ENCODE measurements at places on chromosomes 6 and 20. TPM values are rescaled to one million over a fixed set of nuclear protein-coding genes. Genes with fewer than 3 reads are reported as not detected.

The SNAP25 gene
- polyA plus RNA-seq, result not detected

The EPPIN gene
- polyA plus RNA-seq, result not detected

The MICAL1 gene
- 37.6 TPM for polyA plus RNA-seq

The TSBP1 gene
- polyA plus RNA-seq, result not detected

The OPRM1 gene
- polyA plus RNA-seq, result not detected

The RNF39 gene
- polyA plus RNA-seq, result 4.4 TPM

The TPX2 gene
- polyA plus RNA-seq, result 32.5 TPM

The ZC3H12D gene
- polyA plus RNA-seq, result 0.03 TPM

The DCBLD1 gene
- 21.0 TPM for polyA plus RNA-seq

The ZSWIM3 gene
- polyA plus RNA-seq, result 2.0 TPM

The TGM3 gene
- polyA plus RNA-seq, result 0.08 TPM

The ENPP3 gene
- not detected for polyA plus RNA-seq

The MLIP gene
- polyA plus RNA-seq, result 0.87 TPM

The SIRPD gene
- not detected for polyA plus RNA-seq

DNA sequence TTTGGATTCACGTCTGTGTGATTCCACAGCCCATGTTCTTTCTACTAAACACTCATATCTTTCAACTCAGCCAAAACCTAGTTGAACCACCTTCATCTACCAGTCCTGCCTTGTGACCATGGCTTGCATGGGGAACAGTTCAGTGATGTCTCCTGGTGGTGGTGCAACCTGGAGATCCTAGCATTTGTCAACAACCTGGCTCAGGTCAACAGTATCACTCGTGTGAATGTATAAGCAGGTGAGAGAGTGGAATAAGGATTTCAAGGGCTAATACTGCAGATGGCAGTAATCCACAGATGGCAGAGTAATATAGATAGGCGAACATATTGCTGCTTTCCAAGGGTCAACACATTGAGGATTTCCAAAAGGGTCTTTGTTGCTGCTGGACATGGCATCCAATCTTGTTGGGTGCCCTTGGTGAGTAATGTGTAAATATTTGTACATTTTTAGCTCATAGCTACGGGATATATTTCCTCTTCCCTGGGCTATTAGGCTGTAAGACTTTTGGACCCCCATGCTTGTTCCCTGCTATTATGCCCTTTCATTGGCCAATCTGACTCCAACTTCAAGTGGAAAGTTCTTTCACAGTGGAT, 13.4 kb downstream of the PBOV1 start:
- H3K4me1 ChIP-seq, result no peaks in the 10 kb centered on the region
- no peaks in the 10 kb centered on the region for H3K27me3 ChIP-seq
- DNase-seq, result no peak
- no peak overlapping the region for H3K27ac ChIP-seq
- no peaks in the 10 kb centered on the region for H3K36me3 ChIP-seq
- H3K4me3 ChIP-seq, result no peak overlapping the region

GRCh38 chr6:35487658-35488516, 9.0 kb downstream of the TEAD3 start:
- peaks cover 68% of the 10 kb centered on the region for H3K4me1 ChIP-seq
- H3K4me3 ChIP-seq, result no peak overlapping the region
- H3K27me3 ChIP-seq, result no peaks in the 10 kb centered on the region
- no peaks in the 10 kb centered on the region for H3K36me3 ChIP-seq
- DNase-seq, result no peak
- peak overlapping the region; percentile 99 for H3K27ac ChIP-seq

DNA sequence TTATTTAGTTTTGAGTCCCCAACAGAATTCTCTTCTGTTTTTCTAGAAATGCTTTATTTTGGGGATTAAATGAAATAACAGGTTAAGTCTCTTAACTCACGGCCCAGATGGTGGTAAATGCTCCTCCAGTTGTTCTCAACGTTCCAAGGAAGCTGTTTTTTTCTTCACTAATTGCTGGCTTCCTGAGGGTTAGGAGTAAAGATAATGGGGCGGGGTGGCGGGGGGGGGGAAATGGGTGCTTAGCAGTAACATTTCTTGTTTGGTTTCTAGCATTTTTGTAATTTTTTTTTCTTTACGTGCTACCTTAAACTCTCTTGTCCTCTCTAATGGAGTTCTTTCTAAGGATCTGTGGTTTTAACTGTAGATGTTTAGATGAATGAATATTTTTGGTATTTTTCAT, 2.2 kb downstream of the SRSF3 start:
- H3K4me1 ChIP-seq, result peaks cover 44% of the 10 kb centered on the region
- peaks cover 55% of the 10 kb centered on the region for H3K36me3 ChIP-seq
- no peaks in the 10 kb centered on the region for H3K27me3 ChIP-seq
- H3K4me3 ChIP-seq, result peak overlapping the region; percentile 100

GRCh38 chr20:33328157-33329137, 45.4 kb downstream of the BPIFB1 start:
- H3K27ac ChIP-seq, result no peak overlapping the region
- no peaks in the 10 kb centered on the region for H3K4me1 ChIP-seq
- H3K36me3 ChIP-seq, result no peaks in the 10 kb centered on the region
- peaks cover 7% of the 10 kb centered on the region for H3K27me3 ChIP-seq
- no peak overlapping the region for H3K4me3 ChIP-seq

GRCh38 chr6:43359381-43359780, 10.1 kb downstream of the ZNF318 start:
- H3K27me3 ChIP-seq, result no peaks in the 10 kb centered on the region
- DNase-seq, result no peak
- peaks cover 30% of the 10 kb centered on the region for H3K36me3 ChIP-seq
- no peak overlapping the region for H3K27ac ChIP-seq
- no peak overlapping the region for H3K4me3 ChIP-seq
- peaks cover 24% of the 10 kb centered on the region for H3K4me1 ChIP-seq

DNA sequence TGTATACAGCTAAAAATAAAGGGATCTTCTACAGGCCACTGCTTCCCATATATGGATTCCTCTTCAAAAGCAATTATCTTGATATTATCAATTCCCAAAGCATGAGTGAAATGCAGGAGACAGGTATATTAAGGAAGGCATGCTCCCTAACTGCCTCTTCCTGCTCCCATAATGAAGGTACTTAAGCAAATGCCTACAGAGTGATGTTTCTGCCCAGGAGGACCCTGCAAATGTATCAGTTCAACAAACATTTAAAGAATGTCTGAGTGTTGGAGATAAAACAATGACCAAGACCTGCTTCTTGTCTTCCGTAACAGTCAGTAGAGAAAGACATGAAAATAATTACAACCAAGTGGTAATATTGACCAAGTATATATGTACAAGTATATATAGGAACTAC, 4.2 kb downstream of the UBE2J1 start:
- no peaks in the 10 kb centered on the region for H3K27me3 ChIP-seq
- no peak overlapping the region for H3K27ac ChIP-seq
- DNase-seq, result no peak
- H3K4me3 ChIP-seq, result no peak overlapping the region

GRCh38 chr20:18796282-18796833, 17.2 kb upstream of the SCP2D1 start:
- no peak overlapping the region for H3K27ac ChIP-seq
- H3K27me3 ChIP-seq, result no peaks in the 10 kb centered on the region
- DNase-seq, result no peak

GRCh38 chr6:88298066-88298845, 132.1 kb upstream of the CNR1 start:
- H3K27ac ChIP-seq, result no peak overlapping the region
- no peaks in the 10 kb centered on the region for H3K27me3 ChIP-seq
- DNase-seq, result no peak
- no peaks in the 10 kb centered on the region for H3K4me1 ChIP-seq

DNA sequence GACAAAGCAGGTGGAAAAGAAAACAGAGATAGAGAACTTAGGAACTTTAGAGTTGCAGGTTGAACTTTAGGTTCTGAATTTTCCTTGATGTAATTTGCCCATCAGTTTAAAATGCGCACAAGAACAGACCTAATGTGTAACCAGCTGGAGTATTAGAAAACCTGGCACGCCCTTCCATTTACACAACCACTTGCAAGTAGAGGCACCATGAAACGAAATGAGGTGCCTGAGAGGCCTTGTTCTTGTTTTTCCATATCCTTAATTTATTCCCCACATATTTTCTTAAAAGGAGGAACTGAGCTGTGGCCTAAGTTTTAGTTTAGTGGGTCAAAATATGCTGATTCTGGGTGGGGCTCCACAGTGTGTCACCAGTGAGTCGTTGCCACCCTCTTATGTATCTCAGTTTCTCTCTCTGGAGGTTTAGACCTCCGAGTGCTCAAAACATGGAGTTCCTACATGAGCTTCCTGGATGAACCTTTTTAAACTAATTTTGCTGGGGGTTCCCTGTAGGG, 17.2 kb upstream of the IL22RA2 start:
- no peaks in the 10 kb centered on the region for H3K27me3 ChIP-seq
- no peak overlapping the region for H3K4me3 ChIP-seq
- DNase-seq, result no peak
- no peaks in the 10 kb centered on the region for H3K36me3 ChIP-seq

DNA sequence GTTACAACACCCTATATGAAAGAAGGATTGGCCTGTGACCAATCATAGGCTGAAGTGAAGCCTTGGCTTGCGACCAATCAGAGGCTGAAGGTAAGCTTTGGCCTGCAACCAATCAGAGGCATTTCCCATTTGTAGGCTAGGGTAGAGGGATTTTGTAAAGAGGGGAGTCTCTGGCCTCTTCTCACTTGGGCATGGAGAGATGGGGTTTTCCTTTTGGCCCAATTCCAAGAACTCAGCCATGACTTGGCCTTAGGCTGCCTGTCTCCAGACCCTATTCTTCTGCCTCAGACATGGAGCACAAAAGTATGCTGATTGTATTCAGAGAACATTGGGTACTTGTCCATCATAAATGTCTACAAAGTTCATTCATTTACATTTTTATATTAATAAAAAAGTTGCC, 308.3 kb downstream of the UTRN start:
- no peak overlapping the region for H3K27ac ChIP-seq
- H3K4me1 ChIP-seq, result no peaks in the 10 kb centered on the region
- H3K27me3 ChIP-seq, result no peaks in the 10 kb centered on the region
- no peak overlapping the region for H3K4me3 ChIP-seq

- no peaks in the 10 kb centered on the region for H3K4me1 ChIP-seq
- no peaks in the 10 kb centered on the region for H3K36me3 ChIP-seq
- H3K27me3 ChIP-seq, result no peaks in the 10 kb centered on the region
- H3K27ac ChIP-seq, result no peak overlapping the region
- DNase-seq, result no peak
- H3K4me3 ChIP-seq, result no peak overlapping the region
These were observed 173.4 kb downstream of the MRPL14 start for GRCh38 chr6:43953794-43954310.

- no peaks in the 10 kb centered on the region for H3K36me3 ChIP-seq
- no peak overlapping the region for H3K27ac ChIP-seq
- no peaks in the 10 kb centered on the region for H3K27me3 ChIP-seq
These were observed 20.1 kb upstream of the RNGTT start for GRCh38 chr6:88983532-88983931.

- peaks cover 29% of the 10 kb centered on the region for H3K27me3 ChIP-seq
- no peak for DNase-seq
- no peaks in the 10 kb centered on the region for H3K4me1 ChIP-seq
- no peak overlapping the region for H3K27ac ChIP-seq
- no peak overlapping the region for H3K4me3 ChIP-seq
- H3K36me3 ChIP-seq, result no peaks in the 10 kb centered on the region
These were observed 182.9 kb downstream of the ANKRD60 start for GRCh38 chr20:58045579-58045978.

- H3K27ac ChIP-seq, result no peak overlapping the region
- DNase-seq, result no peak
- no peaks in the 10 kb centered on the region for H3K4me1 ChIP-seq
- H3K4me3 ChIP-seq, result no peak overlapping the region
- no peaks in the 10 kb centered on the region for H3K36me3 ChIP-seq
These were observed 306.9 kb upstream of the ADGRB3 start for GRCh38 chr6:68328156-68328555.

DNA sequence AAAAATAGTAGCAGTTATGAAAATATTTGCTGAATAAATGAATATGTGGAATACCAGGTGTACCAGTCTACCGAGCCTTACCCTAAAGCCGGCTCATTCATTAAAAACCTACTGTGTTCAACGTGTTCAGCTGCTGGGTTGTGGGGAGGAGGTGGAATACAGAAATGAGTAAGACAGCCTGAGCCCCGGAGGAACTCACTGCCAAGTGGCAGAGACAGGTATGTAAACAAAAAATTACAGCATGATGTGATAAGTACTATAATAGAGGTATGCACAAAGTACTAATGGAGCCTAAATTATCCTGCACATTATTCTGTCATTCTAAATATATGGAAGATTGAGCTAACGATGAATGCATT, 6.8 kb upstream of the ADTRP start:
- peaks cover 6% of the 10 kb centered on the region for H3K4me1 ChIP-seq
- H3K27ac ChIP-seq, result no peak overlapping the region
- no peak overlapping the region for H3K4me3 ChIP-seq

DNA sequence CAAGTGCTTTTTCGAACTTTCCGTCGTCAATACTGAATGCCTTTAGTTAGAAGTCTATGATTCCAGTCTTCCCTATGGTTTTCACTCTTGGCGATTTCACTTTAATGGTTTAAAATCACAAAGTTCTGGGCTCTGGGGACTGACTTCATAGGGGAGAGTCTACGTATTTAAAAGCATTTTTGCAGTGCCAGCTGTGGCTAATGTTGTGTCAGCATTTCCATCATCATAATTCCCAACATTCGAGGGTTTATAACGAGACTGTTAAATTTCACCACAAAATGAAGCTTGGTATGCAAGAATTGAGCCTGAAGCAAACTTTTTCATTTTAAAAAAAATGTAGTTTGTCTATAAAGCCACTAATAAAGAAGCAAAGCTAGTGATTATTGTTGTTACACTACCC, 242.7 kb downstream of the SOX4 start:
- no peak overlapping the region for H3K4me3 ChIP-seq
- no peaks in the 10 kb centered on the region for H3K36me3 ChIP-seq
- no peak overlapping the region for H3K27ac ChIP-seq

- H3K36me3 ChIP-seq, result no peaks in the 10 kb centered on the region
- H3K4me1 ChIP-seq, result peaks cover 4% of the 10 kb centered on the region
- no peaks in the 10 kb centered on the region for H3K27me3 ChIP-seq
- no peak for DNase-seq
- no peak overlapping the region for H3K27ac ChIP-seq
These were observed 49.9 kb upstream of the KLHL31 start for GRCh38 chr6:53715434-53715833.

- no peak overlapping the region for H3K27ac ChIP-seq
- no peak for DNase-seq
- no peaks in the 10 kb centered on the region for H3K27me3 ChIP-seq
These were observed 9.8 kb downstream of the PHACTR2 start for GRCh38 chr6:143687591-143687990.

DNA sequence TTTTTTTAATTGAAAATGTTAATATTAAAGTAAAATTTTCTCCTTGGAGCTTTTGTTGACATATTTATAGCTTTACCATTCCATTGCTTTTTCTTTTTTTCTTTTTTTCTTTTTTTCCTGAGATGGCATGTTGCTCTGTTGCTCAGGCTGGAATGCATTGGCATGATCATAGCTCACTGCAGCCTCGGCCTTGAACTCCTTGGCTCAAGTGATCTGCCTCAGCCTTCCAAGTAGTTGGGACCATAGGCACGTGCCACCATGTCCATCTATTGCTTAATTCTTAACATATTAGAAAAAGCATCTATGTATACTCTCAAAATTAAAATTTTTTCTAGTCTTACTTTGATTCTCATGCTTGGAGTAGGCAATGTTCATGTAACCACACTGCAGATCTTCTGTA, 43.0 kb downstream of the RALGAPB start:
- H3K36me3 ChIP-seq, result peaks cover 6% of the 10 kb centered on the region
- no peak overlapping the region for H3K4me3 ChIP-seq
- no peak overlapping the region for H3K27ac ChIP-seq
- H3K27me3 ChIP-seq, result no peaks in the 10 kb centered on the region
- peaks cover 11% of the 10 kb centered on the region for H3K4me1 ChIP-seq
